ENCODE measurements at places on chromosomes 16 and 17.

DNA sequence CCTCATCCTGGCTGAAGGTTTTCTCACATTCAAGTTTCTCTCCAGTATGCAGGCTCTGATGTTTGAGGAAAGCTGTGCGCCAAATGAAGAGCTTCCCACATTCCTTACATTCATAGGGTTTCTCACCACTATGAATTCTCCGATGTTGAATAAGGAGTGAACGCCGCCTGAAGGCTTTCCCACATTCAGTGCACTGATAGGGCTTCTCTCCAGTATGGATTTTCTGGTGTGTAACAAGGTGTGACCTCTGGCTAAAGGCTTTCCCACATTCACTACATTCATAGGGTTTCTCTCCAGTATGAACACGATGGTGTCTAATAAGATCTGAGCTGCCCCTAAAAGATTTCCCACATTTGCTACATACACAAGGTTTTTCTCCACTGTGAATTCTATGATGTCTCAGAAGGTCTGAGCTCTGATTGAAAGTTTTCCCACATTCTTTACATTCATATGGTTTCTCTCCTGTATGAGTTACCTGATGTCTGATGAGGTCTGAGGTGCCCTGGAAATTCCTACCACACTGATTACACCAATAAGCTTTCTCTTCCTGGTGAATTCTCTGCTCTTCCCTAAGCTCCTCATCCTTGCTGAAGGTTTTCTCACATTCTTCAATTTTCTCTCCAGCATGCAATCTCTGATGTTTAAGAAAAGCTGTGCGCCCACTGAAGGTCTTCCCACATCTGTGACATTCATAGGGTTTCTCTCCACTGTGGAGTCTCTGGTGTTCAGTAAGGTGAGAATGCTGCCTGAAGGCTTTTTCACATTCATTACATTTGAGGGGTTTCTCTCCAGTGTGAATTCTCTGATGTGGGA lies 8.9 kb downstream of the ZNF594 start:
- no peak for DNase-seq

- no peak for DNase-seq
Observed at GRCh38 chr17:60149691-60150582, at the start of gene CA4. Gene CA4 (plus strand): TSS chr17:60149973. CDS start chr17:60150035, 62 bp downstream.

- no peak for DNase-seq
Observed at GRCh38 chr16:21159281-21159951, 942 bp downstream of the LDAF1 start.

- DNase-seq = no peak
Observed at GRCh38 chr16:27742333-27742732, 192.4 kb downstream of the KATNIP start.

DNA sequence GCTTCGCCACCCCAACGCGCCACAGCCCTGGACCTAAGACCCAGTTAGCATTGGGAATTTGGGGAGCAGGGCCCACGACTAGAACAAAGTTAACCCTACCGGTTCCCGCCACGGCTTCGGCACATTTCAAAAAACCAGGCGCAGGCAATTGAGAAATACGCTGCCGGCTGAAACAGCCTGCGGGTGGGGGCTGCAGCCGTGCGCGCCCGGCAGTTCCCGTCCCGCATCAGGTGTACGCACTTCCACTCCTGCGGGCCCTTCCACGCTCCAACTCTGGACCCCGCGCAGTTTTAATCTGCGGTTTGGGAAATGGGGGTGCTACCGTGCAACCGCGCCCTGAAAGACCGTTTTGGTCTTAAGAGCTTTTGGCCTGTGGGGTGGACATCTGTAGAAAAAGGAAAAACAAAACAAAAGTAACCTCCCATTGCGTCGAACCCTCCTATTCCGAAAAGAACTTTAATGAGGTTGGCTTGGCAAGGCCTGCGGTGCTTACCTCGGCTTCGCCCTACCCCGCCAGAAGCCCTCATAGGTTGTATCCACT lies 7.1 kb downstream of the IRX5 start:
- DNase-seq = no peak

GRCh38 chr16:86685076-86685475 lies 106.7 kb downstream of the FOXL1 start:
- DNase-seq = no peak

DNA sequence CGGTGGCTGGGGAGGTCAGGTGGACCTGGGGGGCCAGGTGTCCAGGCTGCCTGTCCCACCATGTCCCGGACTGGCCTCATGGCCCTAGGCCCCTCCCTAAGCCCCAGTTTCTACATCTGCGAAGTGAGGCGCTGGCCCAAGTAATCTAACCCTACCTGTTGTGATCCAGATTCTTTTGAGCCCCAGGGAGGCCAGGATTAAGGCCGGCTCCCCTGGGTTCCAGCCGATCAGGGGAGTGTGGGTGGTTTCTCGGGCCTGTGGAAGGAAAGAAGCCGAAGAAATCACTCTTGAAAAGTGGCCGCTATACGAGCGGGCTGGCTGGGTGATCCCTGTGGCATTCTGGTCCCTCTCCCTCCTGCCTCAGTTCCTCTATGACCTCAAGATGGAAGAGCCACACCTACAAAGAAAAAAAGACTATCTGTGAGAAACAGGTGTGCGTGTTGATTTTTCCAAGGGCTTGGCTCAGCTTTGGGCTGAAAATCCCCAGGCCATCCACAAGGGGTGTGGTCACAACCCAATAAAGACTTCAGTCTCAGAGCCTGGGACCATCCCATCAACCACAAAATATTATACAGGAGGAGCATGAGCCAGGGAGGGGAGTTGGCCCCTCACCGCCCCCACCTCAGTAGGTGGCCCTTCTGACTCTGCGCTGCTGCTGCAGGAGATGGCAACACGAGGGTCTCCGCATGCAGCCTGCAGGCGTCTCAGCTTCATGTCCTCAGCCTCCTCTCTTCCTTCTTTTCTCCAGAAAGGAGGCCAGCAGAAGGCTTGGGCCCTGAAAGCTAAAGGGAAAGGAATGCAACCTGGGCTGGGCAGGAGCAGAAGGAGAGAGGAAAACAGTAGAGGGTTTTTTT lies 20.3 kb downstream of the GPR142 start:
- DNase-seq = no peak

- no peak for DNase-seq
Observed at GRCh38 chr16:28321700-28322411, 29.5 kb downstream of the SBK1 start.

GRCh38 chr16:27084307-27085028 lies 17.7 kb downstream of the C16orf82 start:
- DNase-seq = no peak

- no peak for DNase-seq
Observed at GRCh38 chr16:2912330-2913199, 834 bp downstream of the FLYWCH1 start.

- no peak for DNase-seq
Observed at GRCh38 chr17:79459003-79459655, 151.7 kb downstream of the RBFOX3 start.

- DNase-seq = no peak
Observed at GRCh38 chr17:49829026-49829425, 18.8 kb downstream of the TAC4 start.

DNA sequence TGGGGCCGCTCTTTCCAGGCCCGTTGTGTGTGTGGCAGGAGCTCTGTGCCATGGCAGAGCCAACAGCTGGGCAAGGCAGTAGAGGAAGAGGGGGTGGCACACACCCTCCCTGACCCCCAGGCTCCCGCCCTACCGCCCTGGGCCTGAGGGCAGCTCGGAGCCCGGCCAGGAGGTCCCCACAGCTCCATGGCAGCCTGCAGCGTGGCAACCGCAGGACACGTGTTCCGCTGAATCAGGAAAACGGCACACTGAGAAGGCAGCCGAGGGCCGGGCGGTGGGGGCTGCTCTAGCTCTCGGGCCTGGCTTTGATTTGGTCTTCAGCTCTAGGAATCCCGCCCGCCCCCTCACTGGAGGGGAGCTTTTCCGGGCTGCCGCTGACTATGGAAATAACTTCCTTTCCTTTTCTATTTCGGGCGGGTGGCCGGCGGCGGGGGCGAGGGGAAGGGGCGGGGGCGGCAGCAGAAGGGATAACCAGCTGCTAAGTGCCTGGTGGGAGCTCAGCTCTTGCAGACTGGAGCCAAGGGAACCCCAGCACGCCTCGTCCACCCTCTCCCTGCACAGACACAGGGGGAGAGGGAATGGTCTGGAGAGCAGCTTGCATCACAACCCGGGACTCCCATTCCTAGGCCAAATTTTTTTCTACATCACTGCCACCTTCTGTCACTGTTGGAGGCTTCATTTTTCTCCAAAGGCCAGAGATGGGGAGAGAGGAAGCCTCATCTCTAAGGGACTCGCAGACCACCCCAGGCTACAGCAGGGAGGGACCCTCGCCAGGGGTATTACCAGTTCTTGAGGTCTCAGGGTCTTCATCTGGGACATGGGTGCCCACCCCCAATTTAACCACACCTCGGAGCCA lies 24.8 kb upstream of the MRPS23 start:
- no peak for DNase-seq

GRCh38 chr17:2344528-2344927 lies 7.2 kb downstream of the SGSM2 start:
- DNase-seq = no peak

DNA sequence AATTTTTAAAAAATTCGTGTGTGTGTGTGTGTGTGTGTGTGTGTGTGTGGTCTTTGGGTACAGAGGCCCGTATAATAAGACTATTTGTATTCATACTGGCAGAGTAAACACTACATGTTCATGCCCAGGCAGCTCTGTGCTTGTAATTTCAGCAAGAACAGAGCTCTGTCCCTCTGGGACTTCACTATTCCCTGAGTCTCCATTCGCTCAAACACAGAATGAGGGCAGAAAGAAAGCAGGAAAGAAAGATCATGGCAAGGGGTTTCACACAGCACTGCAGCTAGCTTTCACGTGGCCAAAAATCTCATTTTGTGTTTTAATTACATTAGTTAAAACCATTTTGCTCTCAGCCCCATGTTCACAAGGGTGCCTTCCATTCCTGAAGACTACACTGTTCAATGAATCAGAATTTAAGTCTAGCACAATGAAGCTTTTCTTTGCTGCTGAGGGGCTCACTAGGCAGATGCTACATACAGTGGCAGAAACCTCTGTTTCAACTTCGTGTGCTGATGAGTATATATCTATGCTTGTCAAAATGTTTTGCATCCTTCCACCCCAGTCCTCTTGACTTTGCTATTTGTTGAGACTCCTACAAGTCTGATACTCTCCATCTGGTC lies 198.4 kb upstream of the C17orf78 start:
- no peak for DNase-seq

GRCh38 chr17:63162406-63163157 lies 196.5 kb downstream of the TANC2 start:
- DNase-seq = no peak

DNA sequence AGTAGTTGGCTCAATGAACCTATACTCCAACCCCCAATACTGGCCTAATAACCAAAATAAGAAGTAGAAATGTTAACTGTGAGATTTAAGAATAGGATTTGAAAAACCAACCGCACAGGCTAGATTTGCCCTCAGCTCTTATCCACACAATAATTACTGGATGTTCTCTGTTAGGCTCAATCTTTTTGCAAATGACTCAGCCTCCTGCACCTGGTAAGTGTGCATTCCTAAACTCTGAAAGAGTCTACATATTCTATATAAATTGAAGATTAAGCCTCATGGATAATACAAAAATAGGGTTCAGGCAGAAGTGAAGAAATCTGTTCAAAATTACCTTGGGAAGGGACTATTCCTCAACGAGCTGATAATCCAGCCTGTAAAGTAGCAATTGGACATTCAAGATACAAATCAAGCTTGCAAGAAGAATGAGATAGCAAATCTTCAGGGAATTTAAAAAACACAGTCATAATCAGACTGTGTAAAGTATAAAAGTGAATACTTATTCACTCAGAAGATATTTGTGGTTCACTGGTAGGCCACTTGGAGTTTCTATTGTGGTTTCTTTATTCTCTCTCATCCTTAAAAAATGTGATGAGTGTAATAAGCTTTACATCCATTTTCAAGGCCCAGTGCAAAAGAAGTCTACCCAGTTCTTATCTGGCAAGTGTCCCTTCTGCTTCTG lies 931.9 kb upstream of the SOX9 start:
- no peak for DNase-seq

- DNase-seq = no peak
Observed at GRCh38 chr16:50121278-50121677, 31.8 kb upstream of the TENT4B start.

DNA sequence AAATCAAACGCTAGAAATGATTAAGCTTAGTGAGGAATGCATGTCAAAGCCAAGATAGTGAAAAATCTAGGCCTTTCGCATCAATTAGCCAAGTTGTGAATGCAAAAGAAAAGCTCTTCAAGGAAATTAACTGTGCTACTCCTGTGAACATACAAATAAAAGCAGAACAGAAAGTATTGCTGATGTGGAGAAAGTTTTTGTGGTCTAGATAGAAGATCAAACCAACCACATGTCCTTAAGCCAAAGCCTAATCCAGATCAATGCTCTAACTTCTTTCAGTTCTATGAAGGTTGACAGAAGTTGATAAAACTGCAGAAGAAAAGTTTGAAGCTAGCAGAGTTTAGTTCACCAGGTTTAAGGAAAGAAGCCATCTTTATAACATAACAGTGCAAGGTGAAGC lies 1044.6 kb downstream of the CDH11 start:
- no peak for DNase-seq

GRCh38 chr17:45147581-45148182 lies 593 bp upstream of the HEXIM1 start:
- DNase-seq = peak; percentile 57

DNA sequence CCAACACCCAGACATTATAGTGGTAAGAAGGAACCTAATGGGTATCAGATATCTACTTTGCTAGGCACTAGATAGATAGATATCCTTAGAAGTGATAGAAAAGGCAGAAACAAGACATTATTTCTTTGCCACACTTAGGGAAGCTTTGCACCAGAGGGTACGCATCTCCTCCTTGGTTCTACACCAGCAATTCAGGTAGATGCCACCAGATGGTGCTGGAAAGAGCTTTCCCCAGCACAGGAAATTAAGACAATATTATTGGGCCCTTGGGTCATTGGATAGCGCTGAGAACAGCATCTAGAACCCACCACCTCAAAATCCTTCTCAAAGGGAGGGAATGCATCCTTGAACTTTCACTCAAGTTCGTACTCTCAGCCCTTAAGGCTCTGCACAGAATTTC lies 173.8 kb upstream of the CCL2 start:
- DNase-seq = no peak

GRCh38 chr16:62288990-62289629 lies 252.9 kb upstream of the CDH8 start:
- DNase-seq = no peak

GRCh38 chr17:76404256-76404655 lies 19.8 kb downstream of the SPHK1 start:
- DNase-seq = no peak

- no peak for DNase-seq
Observed at GRCh38 chr16:53094013-53094630, 39.3 kb downstream of the CHD9 start.

GRCh38 chr17:34582185-34582900 lies 3.0 kb downstream of the TMEM132E start:
- no peak for DNase-seq
